Uterus (tissue), 4 donors: ENCODE measurements at places on chromosomes 11 and 22.

DNA sequence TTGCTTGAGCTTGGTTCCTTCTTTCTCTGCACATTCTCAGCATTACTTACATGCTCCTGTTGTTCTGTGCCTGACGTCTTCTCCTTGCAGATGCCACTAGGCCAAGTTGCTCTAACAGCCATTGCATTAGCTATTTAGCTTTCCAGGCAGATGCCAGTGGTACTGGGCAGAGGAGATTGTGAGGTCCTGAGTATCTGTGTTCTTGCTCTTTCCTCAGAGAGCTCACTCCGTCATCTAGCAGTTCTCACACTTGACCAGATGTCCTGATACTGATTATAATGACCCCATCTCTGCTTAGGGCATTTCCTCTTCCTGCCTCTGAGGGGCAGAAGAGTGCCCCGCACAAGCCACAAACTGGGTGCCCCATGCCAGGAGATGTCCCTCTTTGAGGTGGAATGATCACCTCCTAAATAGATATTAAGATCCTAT, 30.7 kb downstream of the ARHGAP1 start:
- DNase-seq, result no peak

DNA sequence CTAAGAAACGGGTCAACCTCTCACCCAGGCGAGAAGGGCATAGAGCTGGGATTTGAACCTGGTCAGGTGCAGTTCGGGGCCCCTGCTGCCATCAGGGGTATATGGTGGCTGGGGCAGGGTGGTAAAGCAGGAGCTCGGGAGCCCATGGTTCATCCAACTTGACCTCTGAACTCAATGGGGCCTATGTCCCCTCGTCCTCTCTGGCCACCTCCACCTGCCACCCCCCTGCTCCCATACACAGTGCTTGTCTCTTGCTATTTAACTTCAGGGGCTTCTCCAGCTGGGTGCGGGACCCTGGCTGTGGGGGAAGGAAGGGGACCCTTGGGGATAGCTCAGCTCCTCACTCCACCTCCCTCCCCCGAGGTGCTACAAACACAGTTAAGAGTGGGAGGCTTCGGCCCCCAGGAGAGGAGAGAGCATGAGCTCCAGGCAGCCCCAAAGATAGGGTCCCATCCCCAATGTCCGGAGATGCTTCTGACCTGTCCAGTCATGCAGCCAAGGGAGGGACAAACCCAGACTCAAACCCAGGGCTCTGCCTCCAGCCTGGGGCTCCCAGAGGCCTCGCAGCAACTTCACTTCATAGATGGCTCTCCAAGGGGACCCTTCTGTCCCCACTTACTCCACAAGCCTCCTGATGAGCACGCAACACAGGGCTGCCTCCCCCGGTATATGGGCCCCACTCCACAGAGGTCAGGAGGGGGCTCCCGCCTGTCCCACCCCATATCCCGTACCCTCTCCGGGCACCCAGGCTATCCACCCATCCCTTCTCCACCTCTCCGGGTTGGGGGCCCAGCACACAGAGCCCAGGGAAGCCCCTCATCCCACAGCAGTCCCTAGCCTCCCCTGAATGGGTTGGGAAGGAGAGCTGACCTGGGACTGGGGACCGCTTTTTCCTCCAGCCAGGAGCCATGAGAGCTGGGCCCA, 712 bp downstream of the IL2RB start:
- no peak for DNase-seq

DNA sequence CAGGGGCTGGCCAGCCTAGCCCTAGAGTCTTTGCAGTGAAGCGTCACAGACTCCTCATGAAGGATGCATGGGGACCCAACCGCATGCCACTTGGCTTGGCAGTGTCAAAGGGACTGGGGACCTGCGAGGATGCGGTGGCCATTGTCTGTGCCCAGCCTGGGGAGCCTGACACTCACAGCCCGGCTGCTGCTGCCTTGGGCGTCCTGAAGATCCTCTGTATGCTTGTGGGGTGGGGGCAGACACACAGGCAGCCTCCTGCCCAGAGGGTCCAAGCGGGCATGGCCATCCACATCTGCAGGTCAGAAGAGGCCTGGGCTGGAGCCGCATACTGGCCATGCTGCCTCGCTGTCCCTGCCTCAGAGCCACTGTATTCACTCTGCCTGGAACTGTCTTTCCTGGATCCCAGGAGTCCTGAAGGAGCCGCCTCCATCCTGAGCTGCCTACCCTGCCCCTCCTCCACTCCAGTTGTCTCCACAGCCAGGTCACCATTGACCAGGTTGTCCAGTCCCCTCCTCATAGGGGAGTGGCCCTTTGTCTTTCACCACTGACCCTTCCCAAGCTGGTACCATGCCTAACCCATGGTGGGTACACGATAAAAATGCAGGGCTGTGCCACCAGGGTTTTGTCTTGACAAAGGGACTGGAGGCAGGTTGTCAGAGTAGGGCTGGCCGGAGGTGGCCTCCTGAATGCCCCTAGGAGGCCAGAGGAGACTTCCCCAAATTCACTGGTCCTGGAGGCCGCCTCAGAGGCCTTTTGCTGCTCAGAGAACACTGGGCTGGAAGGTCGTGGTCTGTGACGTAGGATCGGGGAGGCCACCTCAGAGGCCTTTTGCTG, 107.0 kb downstream of the KCNQ1OT1 start:
- no peak for DNase-seq

GRCh38 chr11:85540635-85541205, 86.4 kb downstream of the DLG2 start:
- DNase-seq, result no peak

- DNase-seq, result peak; percentile 49
These were observed 6.8 kb upstream of the LIF start for GRCh38 chr22:30253205-30253852.

- DNase-seq, result no peak
These were observed 53.5 kb upstream of the CCDC188 start for GRCh38 chr22:20204311-20204710.

DNA sequence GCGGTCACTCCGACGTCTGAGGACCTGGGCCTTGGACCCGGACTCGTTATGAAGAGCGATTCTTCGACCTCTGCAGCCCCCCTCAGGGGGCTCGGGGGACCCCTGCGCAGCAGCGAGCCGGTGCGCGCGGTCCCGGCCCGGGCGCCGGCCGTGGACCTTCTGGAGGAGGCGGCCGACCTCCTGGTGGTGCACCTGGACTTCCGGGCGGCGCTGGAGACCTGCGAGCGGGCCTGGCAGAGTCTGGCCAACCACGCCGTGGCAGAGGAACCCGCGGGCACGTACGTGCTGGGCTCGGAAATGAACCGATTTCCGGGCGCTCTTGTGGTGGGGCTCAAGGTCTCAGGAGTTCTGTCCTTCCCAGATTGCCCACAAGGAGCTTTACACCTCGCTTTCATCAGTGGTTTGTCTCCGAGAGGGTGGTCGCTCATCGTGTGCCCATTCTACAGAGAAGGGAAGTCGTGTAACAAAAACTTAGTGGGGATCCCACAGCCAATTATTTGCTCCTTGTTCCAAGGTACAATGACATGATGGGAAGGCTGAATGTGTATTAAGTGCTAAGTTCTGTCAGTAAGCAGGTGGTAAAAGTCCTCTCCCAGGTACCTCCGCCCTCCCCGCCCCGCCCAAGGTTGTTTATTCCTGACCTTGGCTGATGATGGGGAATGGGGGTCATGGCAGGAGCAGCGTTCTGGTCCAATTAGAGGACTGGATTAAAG, 695 bp downstream of the PEX26 start:
- DNase-seq, result no peak

GRCh38 chr11:77059806-77060205, 7.0 kb upstream of the CAPN5 start:
- DNase-seq, result no peak

- DNase-seq, result peak; percentile 37
These were observed 44.7 kb downstream of the CCDC90B start for GRCh38 chr11:83241291-83241946.

GRCh38 chr11:73200256-73200655, 17.8 kb upstream of the P2RY2 start:
- no peak for DNase-seq

DNA sequence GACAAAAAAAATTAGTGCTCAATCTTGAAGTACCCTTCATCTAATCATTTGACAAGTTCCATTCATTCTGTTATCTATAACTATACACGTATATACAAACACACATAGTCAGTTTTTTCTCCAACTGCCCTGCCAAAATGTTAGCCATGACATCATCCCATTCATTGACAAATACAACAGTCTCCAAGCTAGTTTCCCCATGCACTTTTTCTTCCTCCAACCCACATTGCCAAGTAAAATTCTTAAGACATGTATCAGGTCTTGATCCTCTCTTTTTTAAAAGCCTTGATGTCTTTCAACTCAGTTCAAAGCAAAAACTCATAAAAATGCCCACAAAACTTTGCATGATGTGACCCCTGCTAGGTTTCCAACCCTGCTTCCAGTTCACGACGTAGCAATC, 58.1 kb downstream of the DDI1 start:
- no peak for DNase-seq

- peak; percentile 51 for DNase-seq
These were observed 16.8 kb downstream of the TPST2 start for GRCh38 chr22:26573026-26573662.

DNA sequence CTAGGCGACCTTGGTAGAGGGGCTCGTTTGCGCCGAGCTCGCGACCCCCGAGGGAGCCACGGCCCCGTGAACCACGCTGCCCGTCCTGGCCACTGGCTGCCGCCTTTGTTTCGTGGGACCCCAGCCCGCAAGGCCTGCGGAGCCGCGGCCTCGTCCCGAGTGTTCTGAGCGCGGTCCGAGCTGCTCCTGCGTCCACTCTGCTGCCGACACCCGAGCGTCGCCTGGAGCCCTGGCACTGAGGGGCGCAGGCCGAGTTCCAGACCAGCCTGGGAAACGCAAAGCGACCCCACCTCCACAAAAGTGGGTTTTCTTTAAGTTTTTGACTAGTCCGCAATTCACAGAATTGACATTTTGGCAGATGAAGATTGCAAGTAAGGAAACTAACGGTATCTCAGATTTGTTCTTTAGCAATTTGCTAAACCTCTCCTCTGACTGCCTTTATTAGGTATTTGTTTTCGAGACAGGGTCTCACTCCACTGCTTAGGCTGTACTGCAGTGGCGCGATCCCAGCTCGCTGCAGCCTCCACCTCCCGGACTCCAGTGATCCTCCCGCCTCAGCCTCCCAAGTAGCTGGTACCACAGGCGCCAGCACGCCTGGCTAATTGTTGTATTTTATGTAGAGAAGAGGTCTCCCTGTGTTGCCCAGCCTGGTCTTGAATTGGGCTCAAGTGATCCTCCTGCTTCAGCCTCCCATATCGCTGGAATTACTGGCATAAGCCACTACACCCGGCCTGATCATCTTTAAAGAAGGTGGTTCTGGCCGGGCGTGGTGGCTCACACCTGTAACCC, 879 bp upstream of the RNH1 start:
- DNase-seq, result peak; percentile 19

GRCh38 chr22:46180370-46181137, 30.2 kb downstream of the PPARA start:
- no peak for DNase-seq

DNA sequence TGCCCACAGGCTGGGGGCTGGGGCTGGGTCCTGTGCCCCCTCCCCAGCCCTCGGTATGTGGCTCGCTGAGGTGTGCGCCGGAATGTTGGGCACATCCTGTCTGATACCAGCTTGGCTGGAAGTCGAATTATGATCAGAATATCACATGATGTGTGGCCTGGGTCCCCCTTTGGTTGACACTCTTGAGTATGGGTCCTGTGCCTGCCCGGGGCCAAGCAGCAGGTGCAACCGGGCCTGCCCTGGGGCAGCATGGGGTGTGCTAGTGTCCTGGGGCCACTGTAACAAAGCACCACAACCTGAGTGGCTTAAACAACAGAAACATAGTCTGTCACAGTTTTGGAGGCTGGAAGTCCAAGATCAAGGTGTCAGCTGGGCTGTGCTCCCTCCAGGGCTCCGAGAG, 52.7 kb downstream of the PARVB start:
- no peak for DNase-seq

GRCh38 chr11:11253497-11253896, 99.6 kb downstream of the CSNK2A3 start:
- DNase-seq, result no peak

DNA sequence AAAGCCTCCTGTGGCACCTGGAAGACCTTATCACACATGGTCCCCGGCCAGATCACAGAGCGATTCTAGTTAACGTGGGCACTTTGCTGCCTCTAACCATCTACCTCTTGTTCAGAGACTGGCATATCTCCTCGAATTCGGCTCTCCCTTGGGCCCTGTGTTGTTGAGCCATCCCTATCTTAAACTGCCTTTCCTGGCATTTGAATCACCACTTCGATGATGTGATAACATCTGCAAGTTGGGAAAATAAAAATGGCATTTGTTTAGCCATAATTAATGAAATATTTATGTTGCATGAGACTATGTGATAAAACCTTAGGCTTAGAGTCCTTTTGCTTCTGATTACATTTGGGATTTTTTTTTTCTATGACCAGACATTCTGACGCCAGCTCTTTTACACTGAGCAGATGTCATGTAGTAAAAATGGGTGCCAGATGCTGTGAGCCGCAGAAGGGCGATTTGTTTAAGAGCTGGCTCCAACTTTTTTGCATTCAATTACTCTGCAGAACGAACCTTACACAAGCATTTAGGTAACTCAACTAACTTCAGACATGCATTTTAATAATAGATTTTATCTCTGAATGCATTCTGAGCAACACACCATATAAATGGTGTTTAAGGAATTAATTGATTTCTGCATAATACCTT, 58.5 kb upstream of the PARVA start:
- no peak for DNase-seq

GRCh38 chr11:121478226-121478894, 25.6 kb upstream of the SORL1-AS1 start:
- no peak for DNase-seq

DNA sequence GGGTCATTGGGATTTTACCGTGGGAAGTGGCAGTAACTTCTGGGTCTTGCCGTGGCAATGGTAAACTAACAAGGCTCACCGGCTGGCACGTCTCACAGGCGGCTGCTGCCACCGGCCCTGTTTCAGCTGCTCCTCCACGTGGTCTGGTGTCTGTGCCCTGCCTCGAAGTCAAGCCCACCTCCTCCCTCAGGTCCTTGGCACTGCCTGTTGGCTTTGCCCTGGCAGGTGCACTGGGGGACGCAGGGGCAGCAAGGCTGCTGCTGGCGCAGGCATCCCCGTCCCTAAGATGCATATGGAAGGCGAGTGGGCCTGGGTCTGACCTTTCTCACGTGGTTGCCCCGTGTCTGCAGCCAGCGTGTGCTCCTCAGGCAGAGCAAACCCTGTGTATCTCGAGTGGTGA, 783.6 kb downstream of the BRD1 start:
- no peak for DNase-seq

- no peak for DNase-seq
These were observed 423 bp downstream of the PEX16 start for GRCh38 chr11:45917286-45917622.

DNA sequence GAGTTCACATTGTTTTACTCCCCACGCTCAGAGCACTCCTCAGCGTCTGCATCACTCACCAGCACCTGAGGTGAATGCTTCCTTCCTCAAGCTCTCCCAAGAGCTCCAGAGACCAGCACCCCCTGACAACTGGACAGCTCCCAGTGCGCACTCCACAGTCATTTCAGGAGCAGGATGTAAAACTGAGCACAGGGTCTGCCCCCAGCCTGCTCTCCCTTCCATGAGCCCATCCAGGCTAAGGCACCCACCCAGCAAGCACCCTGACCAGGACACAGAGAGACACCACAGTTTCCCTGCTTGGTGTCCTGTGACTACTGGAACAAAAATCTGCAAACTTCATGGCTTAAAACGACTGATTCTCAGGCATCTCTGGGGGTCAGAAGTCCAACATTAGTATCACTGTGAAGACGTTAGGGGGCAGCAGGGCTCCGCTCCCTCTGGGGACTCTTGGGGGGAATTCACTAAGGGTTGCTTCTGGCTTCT, 3.3 kb downstream of the SCGB1D2 start:
- no peak for DNase-seq

- DNase-seq, result no peak
These were observed 445.8 kb downstream of the OPCML start for GRCh38 chr11:133086518-133086917.

- no peak for DNase-seq
These were observed 13.9 kb upstream of the CDC42EP2 start for GRCh38 chr11:65300621-65301275.
